ENCODE measurements at places on chromosomes 1 and 21.

GRCh38 chr1:38006008-38006828 is 904 bp upstream of the FHL3 start:
- no peak for DNase-seq

DNA sequence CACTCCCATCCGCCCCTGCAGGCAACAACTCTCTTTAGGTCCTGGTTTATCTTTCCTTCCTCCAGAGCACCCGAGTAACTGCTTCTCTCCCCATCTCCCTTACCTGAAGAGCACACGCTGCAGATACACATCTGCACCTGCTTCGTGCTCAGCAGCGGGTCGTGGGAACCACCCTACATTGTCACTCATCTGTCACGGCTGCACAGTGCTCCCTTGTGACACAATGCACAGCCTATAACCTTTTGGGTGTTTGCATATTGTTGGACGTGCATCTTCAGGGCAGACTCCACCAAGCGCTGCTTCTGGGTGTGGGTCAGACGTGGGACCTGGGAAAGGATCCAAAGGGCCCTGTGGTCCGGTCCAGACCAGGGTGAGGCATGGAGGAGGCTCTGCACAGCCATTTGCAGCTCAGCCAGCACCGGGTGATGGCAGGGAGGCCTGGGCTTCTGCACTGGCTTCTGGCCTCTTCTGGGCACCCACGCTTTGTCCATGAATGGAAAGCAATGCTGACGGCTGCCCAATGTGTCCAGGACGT is 42.5 kb downstream of the WDR4 start:
- DNase-seq: no peak

GRCh38 chr1:94940738-94941137 is 13.8 kb upstream of the CNN3 start:
- DNase-seq: no peak

DNA sequence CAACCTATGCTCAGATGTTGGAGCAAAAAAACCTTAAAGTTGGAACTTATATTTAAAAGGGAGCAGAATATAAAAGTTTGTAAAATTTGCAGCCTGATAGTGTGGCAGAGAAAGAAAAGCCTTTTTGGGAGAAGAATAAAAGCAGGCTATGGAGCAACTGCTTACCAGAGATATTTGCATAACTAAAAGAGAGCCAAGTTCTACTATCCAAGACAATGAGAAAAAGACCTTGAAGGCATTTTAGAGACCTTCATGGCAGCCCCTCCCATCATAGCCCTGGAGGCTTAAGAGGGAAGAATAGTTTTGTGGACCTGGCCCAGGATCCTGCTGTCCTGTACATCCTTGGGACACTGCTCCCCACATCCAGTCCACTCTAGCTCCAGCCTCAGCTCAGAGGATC is 312.5 kb upstream of the ZRANB2 start:
- DNase-seq: no peak

GRCh38 chr1:47751996-47752451 is 245.2 kb downstream of the TRABD2B start:
- no peak for DNase-seq

GRCh38 chr1:121522061-121522759 is 337.4 kb downstream of the SRGAP2C start:
- DNase-seq: no peak

- DNase-seq: no peak
Observed at GRCh38 chr1:10146391-10146790, 64.0 kb upstream of the KIF1B start.

DNA sequence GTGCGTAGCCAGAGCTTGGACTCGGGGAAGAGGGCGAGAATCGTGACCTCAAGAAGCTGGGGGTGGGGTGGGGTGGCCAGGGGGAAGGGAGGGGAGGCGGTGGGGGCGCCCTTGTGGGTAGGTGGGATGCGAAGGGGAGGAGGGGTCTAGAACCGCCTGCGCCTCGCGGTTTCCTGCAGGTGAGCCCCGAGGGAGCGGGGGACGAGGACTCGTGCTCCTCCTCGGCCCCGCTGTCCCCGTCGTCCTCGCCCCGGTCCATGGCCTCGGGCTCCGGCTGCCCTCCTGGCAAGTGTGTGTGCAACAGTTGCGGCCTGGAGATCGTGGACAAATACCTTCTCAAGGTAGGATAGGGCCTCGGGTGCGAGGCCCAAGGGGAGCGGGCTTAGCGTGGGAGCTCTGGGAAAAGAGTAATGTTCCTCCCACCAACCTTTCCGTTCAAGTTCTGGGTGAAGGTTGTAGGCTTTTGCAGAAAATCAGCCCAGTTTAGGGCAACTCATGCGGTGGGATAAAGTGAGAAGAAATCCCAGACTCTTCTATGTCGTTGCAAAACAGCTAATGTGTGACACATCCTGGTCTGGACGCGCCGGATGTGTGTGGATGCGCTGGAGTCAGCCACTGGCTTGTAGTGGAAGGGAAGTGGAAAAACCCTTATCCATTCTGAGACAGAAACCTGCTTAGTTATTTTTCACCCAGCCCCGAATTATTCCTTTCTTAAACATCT is 2.9 kb downstream of the LHX8 start:
- no peak for DNase-seq

DNA sequence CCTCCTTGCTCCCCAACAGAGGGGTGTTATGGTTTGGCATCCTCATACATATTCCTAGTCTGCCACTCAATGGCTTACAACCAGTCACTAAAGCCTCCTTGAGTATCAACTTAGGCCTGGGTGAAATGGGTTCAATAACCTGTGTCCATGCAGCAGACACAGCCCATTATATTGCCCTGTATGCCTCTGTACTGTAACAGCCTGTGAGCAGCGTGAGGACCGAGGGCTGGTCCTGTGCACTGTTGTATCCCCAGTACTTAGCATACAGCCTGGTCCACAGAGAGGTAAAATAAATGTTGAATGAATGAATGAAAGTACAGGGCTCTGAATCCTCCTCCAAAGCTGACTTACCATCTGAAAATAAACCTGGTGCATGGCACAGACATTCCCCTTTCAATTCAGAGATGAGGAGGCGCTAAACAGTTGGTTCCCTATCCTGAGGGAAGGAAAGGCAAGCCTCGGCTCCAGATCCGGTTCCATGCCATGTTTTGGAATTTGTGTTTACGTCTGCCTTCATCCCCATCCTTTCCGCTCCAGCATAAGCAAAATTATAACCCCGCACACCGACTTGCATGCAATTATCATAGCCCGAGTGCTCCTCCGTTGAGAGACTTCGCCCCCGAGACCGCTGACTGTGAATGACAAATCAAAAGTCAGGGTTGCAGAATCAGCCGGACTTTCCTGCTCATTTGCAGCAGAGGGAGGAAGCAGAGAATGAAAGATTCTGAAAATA is 45.0 kb upstream of the DNAJC6 start:
- DNase-seq: peak; percentile 77
